T-cell (primary cell): ENCODE measurements at places on chromosomes 3 and 15.

DNA sequence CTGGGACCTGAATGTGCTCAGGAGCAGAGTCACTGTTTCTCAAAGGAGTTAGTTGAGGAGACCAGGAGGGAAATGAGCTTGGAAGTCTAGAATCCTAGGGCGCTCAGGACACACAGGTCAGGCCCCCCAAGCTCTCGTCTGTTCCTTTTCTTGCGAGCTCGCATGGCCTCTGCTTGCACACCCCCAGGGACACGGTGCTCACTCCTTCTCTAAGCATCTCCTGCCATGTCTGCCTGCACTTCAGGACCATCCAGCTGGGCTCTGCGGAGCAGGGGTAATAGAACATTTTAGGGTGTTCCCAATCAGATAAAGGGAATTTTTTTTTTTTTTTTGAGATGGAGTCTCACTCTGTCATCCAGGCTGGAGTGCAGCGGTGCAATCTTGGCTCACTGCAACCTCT, 213.2 kb downstream of the XXYLT1 start:
- DNase-seq: no peak

GRCh38 chr3:183491923-183492848, 63.3 kb downstream of the KLHL6 start:
- no peak for DNase-seq

DNA sequence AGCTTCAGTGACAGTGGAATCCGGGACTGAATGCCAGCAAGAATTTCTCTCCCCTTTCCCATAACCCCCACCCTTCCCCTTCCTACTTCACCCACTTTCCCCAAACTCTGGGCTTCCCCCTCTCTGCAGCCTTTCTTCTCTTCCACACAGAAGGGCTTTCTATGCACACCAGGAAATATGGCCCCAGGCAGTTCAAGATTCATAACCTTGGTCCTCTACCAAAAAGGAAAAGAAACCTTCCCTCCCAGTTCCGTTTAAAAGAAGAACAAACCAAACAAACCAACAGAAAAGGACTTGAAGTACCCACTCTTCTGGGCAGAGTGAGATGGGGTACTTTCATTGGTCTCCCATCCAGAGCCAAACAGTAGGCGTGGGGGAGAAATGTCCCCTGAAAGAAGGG, 68.8 kb upstream of the ABHD2 start:
- no peak for DNase-seq

- DNase-seq: no peak
These were observed at the start of gene ST8SIA2 for GRCh38 chr15:92393071-92393979. ST8SIA2 (plus strand) TSS chr15:92393881; CDS start chr15:92394065, 184 bp downstream.

DNA sequence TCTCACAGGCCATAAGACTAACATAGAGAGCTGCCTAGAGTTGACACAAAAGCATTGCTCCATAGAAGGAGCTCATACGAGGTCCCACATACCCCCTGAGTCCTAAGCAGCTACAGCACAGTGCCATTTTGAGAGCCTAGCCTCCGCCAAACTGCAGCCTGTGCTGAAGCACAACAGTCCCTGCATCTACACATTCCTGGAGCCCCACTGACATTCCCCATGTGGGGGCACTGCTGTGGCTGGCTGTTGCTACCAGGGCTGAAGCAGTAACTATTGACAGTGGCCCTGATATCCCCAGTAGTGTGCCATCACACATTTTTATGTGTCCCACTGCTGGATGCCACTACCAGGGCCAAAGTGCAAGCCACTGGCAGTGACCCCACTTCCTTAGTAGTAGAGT, 80.3 kb downstream of the CERS3 start:
- DNase-seq: no peak

DNA sequence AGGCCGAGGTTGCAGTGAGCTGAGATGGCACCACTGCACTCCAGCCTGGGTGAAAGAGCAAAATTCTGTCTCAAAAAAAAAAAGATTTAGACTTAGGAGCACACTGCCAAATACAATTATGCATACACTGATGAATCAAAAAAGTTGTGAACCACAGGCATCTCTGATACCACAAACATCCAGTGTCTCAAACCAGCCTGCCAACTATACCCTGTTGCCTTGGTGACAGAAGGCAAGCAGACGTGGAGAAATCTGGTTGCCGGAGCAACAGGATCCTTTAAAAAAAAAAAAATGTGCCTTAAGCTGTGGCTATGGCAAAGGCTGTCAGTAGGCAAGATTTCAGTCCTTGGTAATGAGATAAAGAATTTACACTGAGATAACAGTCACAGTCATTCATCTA, 202.3 kb downstream of the NEK10 start:
- no peak for DNase-seq

DNA sequence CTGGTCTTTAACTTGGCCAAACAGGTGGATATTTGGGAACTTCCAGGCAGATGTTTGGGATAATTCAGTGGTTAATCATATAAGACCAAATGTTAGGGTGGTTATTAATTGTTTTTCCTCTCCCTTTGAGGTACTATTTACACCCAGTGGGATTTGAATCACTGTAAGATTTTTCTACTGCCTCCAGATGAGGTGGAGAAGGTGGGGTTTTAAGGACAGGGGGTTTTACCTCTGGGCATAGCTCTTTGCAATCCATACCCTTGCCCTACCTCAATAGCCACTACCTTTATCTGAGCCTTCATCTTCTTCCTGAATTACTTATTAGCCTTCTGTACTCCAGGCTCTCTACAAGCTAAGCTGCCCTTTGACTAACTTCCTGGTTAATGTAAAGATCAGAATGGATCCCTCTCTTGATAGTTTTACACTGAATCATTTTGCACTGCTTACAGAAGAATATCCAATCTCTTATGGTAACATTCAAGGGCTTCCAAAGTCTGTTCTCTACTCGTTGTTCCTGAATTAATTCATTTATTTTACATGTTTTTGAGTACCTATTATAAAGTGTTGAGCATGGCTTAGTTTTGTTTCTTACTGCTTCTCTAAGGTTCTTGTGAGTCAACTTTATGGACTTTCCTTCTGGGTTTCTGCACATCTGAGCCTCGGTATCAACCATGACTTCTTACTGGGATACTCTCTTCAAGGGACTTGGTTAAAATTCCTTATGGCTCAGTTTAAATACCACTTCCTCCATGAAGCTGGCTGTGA, 331.2 kb upstream of the TBL1XR1 start:
- no peak for DNase-seq

GRCh38 chr3:139113231-139113992, 68.7 kb upstream of the PRR23C start:
- no peak for DNase-seq

GRCh38 chr15:92082006-92082843, 228.7 kb downstream of the SLCO3A1 start:
- DNase-seq: peak; percentile 28

DNA sequence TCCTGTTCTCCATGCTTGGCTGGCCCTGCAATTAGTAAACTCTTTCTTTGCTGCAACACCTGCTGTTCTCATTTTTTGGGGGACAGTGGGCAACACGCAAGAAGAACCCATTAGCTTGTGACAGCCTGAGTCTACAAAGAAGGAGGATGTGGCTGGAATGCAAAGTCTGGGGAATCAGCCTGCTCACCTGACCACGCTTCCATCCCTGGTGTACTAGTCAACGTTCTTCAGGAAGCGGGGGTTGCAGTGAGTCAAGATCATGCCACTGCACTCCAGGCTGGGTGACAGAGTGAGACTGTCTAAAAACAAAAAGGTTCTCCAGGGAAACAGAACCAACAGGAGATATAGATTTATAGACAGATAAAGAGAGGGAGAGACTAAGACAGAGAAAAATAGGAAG, 27.7 kb upstream of the KBTBD12 start:
- DNase-seq: no peak

GRCh38 chr3:54065586-54065985, 56.8 kb upstream of the CACNA2D3 start:
- no peak for DNase-seq

DNA sequence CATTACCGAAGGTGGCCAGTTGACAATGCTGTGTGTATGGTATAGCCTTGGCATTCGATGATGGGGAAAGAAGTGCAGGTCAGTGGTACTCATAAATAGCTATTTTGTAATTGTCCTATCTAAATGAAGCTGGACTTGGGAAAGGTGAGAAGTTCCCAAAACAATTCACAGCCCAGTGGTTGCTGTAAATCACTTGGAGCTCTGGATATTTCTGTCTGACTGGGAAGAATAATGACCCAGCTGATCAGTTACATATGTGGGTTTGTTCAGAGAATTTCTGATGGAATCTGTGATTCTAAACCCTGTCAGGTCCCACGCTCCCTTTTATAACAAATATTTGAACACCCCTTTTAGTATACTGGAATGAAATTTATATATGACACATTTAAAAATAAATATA, 133.9 kb upstream of the PFN2 start:
- no peak for DNase-seq

- DNase-seq: no peak
These were observed 63.0 kb upstream of the CFAP161 start for GRCh38 chr15:81071120-81071519.

DNA sequence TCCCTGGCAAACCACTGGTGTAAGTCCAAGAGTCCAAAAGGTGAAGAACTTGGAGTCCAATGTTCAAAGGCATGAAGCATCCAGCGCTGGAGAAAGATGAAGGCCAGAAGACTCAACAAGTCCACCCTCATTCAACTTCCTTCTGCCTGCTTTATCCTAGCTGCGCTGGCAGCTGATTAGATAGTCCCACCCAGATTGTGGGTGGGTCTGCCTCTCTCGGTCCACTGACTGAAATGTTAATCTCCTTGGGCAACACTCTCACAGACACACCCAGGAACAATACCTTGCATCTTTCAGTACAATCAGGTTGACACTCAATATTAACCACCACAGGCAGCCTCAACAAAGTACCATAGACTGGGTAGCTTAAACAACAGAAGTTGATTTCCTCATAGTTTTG, 245.9 kb upstream of the IGF1R start:
- no peak for DNase-seq

GRCh38 chr15:98131924-98132323, 171.4 kb downstream of the ARRDC4 start:
- DNase-seq: no peak

DNA sequence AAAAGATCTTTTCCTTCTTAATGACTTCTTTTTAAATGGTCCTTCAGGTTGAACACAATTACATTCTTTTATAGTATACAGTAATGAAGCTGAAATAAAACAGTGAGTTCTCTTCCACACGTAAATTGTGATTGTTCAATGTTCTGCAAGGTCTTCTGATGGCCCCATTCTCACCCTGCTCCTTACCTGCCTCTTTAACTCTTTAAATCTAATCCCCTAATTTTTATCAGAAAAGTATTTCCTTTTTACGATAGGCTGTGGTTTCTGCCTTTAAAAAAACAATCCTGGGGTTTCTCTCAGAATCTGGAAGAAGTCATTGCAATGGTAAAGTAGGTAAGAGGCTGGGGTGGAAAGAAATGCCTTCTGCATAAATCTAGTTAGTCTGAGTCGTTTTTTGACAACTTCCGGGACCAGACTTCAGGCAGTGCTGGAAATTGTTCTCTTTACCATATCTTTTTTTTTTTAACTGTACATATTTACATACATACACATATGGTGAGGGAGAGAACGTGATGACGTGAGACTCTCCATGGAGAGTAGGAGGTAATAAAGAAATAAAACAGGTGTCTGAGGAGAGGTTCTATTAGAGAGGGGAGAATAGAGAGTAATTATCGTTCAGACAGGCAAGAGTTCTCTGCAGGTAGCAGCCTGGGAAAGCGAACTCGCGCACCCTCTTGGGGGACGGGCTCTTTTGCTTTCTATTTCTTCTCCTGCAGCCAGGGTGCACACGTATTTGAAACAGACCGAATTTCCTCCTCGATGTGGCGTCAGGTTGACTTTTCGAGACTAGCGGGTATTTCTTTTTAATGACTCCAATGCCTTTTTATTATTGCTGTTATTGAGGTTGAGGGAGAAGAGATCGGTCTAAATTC, at the start of gene SIDT1:
SIDT1 (plus strand) TSS at position 730 of the 872 bp plus-strand sequence. CDS start 467 bp downstream, outside the sequence.
- DNase-seq: peak; percentile 72

DNA sequence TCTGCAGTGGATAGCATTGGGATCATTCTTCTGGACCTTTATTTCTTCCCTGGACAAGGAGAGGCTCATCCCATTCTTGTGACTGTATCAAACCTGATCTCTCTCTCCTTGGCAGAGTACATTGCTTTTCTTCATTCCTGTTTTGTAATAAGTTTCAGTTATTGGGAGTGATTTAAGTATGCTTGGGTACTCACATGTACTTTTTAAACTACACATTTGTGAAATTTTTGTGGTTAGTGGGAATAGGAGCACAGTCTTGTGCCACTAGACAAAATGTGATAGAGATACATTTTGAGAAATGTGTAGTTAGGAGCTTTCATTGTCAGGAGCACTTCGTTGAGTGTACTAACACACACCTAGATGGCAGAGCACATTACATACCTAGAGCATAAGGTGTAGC, 262.6 kb downstream of the C3orf38 start:
- DNase-seq: no peak

DNA sequence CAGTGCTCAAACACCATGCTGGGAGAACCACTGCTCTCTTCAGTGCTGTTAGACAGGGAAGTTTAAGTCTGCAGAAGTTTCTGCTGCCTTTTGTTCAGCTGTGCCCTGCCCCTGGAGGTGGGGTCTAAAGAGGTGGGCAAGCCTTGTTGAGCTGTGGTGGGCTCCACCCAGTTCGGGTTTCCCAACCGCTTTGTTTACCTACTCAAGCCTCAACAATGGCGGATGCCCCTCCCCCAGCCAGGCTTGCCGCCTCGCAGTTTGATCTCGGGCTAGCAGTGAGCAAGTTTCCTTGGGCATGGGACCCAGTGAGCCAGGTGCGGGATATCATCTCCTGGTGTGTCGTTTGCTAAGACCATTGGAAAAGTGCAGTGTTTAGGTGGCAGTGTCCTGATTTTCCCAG, 670.2 kb upstream of the ALCAM start:
- no peak for DNase-seq

DNA sequence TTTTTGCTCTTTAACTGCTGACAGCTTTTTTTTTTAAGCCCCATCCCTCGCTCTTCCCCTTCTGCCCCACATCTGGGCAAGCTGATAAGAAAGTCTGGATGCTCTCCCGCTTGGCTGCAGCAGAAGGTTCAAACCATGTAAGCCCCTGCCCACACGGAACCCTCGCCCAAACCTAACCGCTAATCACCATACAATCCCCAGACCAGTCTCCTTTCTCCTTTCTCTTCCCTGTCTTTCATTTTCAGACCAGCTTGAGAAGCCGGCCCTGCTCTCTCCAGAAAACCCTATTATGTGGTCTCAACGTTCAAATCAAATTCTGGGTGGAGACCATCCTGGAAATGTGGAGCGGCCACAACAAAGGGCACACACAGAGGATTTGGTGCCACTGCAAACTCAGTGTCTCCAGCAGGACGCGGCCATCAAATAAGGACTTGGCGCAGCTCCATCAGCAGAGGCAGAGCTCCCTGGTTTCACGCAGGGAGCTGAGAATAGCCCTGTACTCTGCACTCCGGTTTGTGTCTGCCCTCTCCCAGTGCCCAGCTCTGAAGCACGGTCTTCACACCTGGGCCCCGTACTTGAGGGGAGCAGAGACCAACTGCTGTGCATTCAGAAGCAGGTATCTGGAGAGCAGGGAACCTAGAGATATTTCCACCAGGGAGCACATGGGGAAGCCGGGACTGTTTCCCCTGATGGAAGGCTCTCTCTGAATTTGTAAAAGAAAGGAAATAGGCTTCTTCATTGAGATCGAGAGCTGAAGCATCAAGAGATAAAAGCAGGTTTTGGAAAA, 92.6 kb downstream of the XXYLT1 start:
- no peak for DNase-seq

- DNase-seq: no peak
These were observed 43.1 kb upstream of the SACM1L start for GRCh38 chr3:45646051-45646585.

- no peak for DNase-seq
These were observed 554.1 kb downstream of the GOLGA6L6 start for GRCh38 chr15:19987389-19988048.

GRCh38 chr15:58232281-58233065, 94.3 kb downstream of the AQP9 start:
- no peak for DNase-seq

GRCh38 chr3:185720326-185720725, 104.5 kb downstream of the IGF2BP2 start:
- DNase-seq: no peak
